T-helper 1 cell treated with Interleukin-12 subunit alpha and Interleukin-12 subunit beta and Interleukin-4 antibody, amounts not matched to agents 30 ng/mL and 1 ng/mL, for 36 hours (primary cell): ENCODE measurements at places on chromosomes 5 and 9. TPM values are rescaled to one million over a fixed set of nuclear protein-coding genes. Genes with fewer than 3 reads are reported as not detected.

CCDC192 gene
- total RNA-seq: not detected in 2 replicates

HIGD2A gene
- total RNA-seq: 99.1 and 109 TPM in 2 replicates

PKD2L2 gene
- not detected in 2 replicates for total RNA-seq

ZNF484 gene
- 13.0 and 13.9 TPM in 2 replicates for total RNA-seq

RNF224 gene
- total RNA-seq: not detected in 2 replicates

GGTA1 gene
- total RNA-seq: 0.20 TPM in 1 of 2 replicates, not detected in the other

PTGES gene
- 0.12 TPM in 1 of 2 replicates, not detected in the other for total RNA-seq

C9orf50 gene
- not detected in 2 replicates for total RNA-seq

CARD9 gene
- total RNA-seq: 1.3 and 1.6 TPM in 2 replicates

CDH12 gene
- total RNA-seq: not detected in 2 replicates

PCDHGB7 gene
- total RNA-seq: 0.07 and 0.29 TPM in 2 replicates
